ENCODE measurements at places on chromosomes 16 and 17. TPM values are rescaled to one million over a fixed set of nuclear protein-coding genes. Genes with fewer than 3 reads are reported as not detected.

The KRT32 gene
- not detected for total RNA-seq

The OR1F1 gene
- total RNA-seq = under 0.01 TPM

The LRRC37A gene
- 4.5 TPM for total RNA-seq

The ACBD4 gene
- total RNA-seq = 6.9 TPM

The DRC3 gene
- total RNA-seq = 0.97 TPM

- DNase-seq = peak; percentile 94
Measured at GRCh38 chr17:8226536-8227237, 16.3 kb upstream of the AURKB start.

GRCh38 chr17:74471341-74471740 is 4.9 kb downstream of the CD300A start:
- no peak for DNase-seq

DNA sequence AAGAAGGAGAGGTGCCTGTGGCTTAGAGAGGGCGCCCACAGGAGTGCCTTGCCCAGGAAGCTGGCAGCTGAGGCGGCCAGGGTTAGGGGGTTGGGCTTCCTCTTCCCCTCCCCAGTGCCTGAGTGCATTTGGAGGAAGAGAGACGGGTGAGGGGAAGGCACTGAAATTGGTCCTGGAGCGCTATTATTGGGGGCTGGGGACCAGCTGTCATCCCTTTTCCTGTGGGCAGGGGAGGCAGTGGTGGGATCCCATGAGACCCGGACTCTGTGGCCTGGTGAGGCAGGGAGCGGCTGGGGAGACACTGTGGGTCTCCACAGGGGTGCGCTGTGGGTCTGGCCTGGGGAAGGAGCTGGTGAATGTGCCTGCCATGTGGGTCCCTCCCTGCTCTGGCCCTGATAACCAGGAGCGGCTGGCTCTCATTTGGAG is 259.7 kb downstream of the SEC14L1 start:
- peak; percentile 55 for DNase-seq

GRCh38 chr16:31242206-31242605 is 17.6 kb upstream of the ITGAM start:
- peak; percentile 6 for DNase-seq

DNA sequence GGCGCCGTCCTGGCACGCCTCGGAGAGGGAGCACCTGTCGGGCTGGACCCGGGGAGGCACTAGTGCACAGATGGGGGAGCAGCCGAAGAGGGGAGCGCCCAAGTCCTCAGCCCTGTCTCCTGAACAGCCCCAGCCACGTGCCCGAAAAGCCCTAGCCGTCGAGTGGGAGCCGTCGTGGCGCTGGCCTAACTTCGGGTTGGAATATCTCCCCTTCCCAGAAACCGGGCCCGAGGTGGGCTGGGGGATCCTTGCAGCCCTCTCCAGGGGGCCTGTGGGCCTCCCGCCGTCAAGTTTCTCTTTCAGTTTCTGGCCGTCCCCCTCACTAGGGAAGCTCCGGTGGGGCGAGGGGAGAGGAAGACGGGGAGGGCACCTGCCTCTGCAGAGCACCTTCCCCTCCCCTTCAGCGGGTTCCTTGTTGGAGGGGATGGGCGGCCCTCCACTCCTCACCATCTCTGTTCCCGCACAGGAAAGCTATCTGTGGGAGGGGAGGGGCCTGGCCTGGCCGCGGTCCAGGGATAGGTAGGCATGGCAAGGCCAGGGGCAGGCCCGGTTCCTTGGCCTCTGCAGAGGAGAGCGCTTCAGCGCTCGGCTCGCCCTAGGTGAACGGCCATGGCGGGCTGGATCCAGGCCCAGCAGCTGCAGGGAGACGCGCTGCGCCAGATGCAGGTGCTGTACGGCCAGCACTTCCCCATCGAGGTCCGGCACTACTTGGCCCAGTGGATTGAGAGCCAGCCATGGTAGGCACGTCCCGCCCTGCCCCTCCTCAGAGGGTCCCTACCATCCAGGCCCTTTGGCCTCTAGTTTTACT is 709 bp downstream of the STAT5A start:
- no peak for DNase-seq

DNA sequence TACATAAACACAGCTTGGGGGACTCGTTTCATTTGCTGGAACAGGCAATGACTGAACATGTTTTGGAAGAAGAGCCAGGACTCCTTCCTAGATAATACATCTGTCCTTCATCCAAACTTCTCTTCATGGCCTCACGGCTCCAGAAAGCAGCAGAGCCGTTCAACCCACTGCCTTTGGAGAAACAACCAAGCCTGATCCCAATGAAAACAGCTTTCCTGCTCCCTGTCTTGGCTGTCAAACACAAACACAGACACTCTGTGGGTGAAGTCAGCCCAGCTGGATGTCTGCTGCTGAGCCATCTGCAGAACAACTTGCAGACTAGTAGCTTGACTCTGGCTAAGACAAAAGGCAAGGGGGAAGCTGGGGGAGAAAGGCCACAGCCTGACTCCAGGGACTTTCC is 345.1 kb upstream of the PSMD7 start:
- no peak for DNase-seq

DNA sequence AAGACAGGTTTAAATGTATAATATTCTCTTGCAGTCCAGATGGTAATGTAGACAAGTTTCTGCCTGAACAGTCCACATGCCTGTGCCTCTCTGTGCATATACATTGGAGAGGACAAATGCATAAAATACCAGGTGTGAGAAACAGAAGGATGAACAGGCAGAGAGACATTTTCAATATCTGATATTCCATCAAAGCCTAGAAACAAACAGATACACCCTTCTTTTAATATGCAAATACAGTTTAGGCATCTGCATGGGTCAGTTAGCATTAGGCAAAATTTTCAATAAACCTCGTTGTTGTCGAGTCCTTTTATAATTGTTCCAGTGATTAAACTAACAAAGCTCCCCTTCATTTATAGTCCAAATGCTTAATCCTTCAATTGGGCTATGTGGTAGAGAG is 897 bp downstream of the OMG start:
- DNase-seq = no peak

- DNase-seq = peak; percentile 36
Measured at GRCh38 chr16:71230122-71230845, at the start of gene HYDIN. Gene HYDIN, minus strand, starts transcription at chr16:71230722. Its CDS starts 43,827 bp downstream, at chr16:71186895.
